ENCODE measurements at places on chromosomes 3 and 15.

DNA sequence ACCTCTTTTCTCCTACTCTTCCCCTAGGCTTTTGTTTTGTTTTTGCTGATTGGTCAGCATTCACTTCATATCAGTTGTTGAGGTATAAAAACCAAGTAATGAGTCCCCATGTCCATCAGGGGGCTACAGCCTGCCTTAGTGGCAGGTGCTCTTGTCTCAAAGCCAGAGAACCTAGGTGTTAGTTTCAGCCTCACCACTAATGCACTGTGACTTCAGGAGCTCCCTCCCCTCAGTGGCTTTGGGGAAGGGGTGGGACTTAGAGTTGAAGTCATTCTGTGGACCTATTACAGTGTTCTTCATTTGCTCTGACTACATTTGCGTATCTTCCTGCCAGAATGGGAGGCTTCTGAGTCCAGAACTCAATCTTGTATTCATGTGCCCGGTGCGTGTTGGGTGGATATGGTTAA is 41.6 kb downstream of the NR2C2 start:
- DNase-seq = no peak

DNA sequence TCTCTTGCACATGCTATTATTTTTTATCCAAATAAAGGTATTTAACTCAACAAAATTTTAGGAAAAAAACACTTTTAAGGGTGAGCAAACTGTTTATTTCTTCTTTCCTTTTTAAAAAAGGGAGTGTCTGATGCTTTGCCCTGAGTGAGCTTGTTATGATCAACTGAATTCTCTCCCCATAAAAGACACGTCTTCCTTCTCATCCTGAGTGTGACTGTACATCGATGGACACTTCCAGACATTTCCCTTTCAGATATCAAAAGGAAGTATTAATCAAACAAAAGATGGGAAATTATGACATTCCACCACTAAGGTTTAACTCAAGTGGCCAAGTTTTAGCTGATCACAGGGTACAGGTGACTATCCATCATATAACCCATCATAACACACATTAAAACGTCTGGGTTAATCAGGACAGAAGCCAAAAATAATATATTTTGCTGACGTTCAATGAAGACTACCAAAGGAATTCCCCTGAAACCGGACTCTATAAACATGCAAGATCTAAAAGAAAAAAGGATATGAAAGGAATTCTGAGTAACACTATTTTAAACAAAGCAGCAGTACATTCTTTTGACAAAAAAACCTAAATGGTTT is 354.8 kb downstream of the MECOM start:
- no peak for DNase-seq

DNA sequence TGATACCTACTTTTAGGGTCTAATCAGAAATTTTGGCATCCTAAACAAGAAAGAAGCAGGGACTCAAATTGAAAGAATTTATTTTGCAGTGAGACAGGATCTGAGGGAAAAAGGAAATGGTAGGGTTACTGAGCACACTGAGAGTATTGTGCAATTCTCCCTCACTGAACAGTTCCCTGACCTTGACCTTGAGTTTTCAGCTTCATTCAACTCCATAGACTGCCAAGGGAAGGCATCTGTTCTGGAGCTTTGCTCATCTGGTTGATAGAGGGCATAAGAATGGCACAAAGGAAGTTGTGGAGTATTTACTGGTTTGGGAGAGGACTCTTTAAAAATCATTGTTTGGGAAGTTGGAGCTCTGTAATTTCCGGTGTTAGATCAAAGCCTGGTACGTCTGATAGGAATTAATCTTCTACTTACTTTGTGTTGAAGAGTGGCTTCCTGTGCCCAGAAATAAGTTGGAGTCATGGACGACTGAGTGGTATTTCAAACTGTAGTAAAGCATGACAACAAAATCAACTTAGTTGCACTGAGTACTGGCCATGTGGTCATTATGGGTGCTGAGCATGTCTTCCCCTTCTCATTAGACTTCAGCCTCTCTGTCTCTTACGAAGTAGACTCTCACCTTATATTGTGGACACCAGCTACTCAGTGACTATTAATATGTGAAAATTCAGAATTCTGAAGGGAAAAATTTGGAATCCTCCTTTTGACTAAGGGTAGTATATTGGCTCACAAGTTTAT is 40.8 kb downstream of the CLDN1 start:
- peak; percentile 48 for DNase-seq

- DNase-seq = no peak
Measured at GRCh38 chr15:65423150-65423975, 616 bp upstream of the IGDCC4 start.

DNA sequence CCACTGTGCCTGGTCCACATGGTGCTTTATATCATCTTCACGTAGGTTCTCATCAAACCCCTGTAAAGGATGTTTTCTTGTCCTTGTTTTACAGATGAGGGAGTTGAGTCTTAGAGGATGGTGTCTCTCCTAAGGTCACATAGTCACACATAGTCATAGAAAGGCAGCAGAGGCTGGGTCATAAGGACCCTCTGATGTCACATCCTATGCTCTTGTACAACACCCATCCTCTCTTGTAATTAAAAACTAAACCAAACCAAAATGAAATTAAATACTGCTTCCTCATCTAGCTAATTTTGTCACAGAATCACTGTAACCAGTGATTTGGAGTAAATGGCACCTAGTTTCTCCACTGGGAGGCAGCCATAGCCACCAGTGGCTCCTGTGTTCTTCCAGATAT is 21.8 kb upstream of the ATP1B3 start:
- no peak for DNase-seq

Measured in EL (cell line).